ENCODE measurements at places on chromosomes 1 and 21.
A peak's percentile ranks its signal among the peaks of the same experiment; 100 is the strongest.

DNA sequence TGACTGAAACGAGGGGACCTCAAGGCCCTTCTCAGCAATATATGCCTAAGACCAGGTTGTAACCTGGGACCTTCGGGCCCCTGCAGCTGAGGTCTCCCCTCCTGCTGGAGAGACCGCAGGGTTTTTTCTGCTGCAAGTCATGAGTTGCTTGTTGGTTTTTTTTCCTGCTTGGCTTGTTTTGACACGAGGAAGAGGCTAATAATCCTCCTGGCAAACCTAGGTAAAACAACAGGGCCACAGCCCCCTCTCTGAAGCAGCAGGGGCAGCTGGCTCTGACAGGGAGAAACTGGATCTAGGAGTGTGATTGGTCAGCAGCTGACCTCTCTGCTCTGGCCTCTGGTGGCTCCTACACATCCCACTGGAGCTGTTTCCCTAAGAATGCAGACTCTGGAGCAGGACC is 69.0 kb downstream of the CD34 start:
- no peak for DNase-seq

DNA sequence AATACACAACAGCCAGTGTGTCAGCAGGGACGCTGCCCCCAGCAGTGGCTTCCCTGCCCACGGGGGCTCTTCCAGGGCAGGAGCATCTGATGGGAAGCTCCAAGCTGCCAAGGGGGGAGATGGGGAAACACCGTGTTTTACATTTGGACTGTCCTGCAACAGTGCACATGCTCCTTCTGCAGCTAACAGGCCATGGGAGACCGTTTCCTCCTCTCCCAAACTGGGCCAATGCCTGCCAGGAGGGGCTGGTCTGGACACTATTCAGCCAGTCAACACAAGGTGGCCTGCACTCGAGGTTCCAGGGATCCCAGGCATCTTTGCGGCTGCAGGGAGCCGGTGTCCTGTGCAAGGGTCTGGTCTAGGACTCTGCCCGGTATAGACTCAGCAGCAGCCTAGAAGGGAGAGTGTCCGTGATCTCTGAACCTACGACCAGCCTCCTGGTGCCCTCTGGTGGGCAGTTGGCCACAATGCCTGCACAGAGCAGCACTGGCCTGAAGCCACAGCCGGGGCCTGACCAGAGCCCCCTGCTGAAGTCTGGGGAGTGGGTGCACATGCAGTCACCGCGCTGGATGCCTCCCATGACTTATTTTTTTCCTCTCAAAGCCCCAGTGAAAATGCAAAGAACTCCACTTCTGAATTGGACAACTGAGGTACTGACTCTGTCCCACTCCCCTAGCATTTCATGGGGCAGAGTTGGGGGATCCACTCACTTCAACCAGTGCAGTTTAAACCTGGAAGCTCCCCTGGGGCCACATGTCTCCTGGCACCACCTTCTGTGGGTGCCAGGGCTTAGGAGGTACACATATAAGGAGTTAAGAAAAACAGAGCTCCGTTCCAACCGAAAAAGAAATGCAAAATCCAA is 33.3 kb downstream of the RCC2 start:
- peak; percentile 32 for DNase-seq

GRCh38 chr1:938088-938683 is 14.5 kb downstream of the SAMD11 start:
- peak; percentile 69 for DNase-seq

DNA sequence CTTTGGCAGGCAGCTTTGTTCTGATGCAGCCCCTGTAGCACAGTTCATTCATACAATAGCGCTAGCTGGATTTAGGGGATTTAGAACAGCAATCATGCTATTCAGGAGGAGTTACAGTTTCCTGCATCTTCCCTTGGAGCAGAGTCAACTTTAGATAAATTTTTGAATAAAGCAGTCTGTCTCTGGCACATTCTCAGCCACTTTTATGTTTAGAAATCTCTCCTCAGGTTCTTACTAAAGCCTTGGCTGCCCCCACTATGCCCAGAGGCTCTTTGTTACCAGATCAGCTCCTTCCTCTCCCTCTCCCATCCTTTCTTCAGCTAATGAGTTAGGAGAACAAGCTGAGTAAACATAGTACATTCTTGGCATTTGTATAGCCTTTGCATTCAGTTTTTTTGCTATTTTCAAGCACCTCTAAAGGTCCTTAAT is 17.0 kb upstream of the PIGC start:
- peak; percentile 80 for DNase-seq

Measured in NCI-H226 (cell line).